ENCODE measurements at places on chromosomes 11 and 22.

DNA sequence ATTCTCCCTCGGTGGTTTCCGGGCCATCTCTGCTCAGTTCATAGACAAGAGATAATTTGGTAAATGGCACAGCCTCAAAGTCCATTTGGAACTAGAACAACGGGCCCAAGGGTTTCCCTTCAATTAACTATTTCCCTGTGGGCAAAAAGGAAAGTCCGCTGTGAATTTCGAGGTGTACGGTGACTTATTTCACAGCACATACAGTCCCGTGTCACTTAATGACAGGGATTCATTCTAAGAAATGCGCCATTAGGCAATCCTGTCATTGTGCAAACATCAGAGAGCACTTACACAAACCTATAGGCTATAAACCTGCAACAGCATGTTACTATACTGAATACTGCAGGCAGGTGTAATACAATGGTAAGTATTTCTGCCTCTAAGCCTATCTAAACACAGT lies 551.6 kb downstream of the OPCML start:
- no peak for DNase-seq

DNA sequence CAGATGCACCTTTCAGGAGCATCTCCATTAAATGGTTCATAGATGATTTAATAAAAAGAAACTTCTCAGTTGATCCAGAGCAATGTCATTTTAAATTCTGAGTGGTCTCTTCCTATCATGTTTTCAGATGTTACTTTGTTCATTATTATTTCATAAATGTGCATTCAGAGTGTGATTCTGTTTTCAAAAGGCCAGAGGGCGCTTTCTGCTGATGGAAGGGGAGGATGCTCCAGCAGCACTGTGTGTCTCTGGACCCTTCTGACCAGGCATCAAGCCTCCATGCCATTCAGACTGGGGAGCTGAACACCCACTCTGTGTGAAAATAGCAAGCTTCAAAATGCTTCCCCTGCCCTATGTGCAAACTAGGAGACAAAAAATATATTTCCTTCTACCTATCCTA lies 23.9 kb upstream of the CRTAM start:
- DNase-seq = no peak

- DNase-seq = no peak
These were observed 103.3 kb downstream of the PDE3B start for GRCh38 chr11:14746857-14747395.

GRCh38 chr22:27173530-27173929 lies 516.1 kb downstream of the MIAT start:
- DNase-seq = no peak

- no peak for DNase-seq
These were observed 132.1 kb upstream of the BLID start for GRCh38 chr11:122248131-122248530.

- DNase-seq = no peak
These were observed 26.4 kb downstream of the OR52K1 start for GRCh38 chr11:4508886-4509285.

DNA sequence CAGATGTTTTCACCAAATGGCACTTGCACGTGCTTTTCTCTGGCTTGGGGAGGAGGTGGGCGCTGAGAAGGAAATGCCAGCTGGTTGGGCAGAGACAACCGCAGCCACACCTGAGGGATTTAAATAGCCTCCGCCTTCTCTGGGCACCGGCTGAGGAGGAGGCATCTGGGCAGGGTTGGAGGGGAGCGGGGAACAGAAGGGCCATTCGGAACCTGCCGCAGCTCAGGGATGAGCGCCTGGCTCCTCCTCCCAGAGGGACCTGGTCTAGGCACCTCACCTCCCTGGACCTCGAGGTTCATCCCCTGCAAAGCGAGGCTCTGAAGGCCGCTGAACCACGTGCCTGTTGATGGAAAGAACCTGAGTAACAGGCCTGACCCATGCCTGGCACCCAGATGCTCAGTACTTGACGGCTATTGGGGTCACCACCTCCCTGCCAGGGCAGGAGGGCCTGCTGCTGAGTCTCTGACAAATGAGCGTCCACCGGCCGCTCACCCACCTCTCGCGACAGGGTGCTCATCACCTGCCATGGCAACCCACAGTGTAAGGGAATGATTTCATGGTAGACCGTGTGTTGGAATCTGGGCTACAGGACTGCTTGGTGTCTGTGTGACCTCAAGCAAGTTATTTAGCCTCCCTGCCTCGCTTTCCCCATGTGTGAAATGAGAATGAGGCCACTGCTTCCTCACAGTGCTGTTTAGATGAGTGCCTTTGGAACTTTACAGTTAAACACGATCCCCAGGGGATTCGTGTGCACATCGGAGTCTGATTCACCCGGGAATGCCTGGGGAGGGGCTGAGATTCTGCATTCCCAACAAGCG lies 2.0 kb upstream of the KDELR3 start:
- DNase-seq = peak; percentile 53

DNA sequence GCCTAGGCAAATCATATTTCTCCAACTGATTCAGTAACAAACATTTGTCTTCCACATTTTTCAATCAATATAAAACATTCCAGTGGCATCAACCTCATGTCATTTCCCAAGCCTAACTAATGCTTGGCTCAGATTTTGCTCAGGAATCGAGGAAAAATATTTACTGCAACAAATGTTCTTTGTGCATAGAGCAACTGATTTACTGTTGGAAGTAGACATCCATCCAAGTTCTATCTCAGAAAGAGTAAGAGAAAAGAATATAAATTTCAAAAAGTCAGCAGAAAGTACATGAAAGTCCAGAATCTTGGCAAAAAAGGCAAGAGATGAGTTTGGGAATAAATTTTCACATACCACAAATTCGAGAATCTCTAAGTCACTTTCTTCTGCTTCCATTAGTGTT lies 2245.0 kb upstream of the RAG2 start:
- no peak for DNase-seq

DNA sequence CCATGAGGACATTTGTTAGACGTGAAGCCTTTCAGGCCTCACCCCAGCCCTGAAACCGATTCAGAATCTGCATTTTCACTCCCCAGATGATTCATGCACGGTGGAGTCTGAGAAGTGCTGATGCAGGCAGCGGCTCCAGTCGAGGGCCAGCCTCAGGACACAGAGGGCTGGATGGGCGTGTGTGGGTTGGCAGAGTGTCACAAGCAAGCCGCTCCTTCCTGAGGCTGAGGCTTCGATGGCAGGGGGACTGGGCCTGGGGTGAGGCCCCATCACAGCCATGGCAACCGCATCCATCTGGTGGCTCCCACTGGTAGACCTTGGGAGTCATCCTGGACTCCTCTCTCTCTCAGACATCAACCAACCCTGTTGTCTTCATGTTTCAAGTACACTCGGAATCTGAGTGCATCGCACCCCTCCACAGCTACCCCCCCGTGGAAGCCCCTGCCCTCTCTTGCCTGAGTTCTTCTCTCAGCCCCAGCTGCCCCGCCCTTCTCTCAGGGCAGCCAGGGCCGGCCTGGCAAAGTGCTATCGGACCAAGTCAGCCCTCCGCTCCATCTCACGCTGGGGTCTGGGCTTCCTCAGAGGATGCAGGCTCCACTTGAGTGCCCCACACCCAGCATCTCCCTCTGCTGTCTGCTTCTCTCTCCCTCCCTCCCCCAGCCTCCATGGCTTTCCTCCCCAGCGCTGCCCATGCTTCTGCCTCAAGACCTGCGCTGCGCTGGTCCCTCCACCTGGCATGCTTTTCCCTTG lies 10.6 kb downstream of the KCNC1 start:
- DNase-seq = no peak

DNA sequence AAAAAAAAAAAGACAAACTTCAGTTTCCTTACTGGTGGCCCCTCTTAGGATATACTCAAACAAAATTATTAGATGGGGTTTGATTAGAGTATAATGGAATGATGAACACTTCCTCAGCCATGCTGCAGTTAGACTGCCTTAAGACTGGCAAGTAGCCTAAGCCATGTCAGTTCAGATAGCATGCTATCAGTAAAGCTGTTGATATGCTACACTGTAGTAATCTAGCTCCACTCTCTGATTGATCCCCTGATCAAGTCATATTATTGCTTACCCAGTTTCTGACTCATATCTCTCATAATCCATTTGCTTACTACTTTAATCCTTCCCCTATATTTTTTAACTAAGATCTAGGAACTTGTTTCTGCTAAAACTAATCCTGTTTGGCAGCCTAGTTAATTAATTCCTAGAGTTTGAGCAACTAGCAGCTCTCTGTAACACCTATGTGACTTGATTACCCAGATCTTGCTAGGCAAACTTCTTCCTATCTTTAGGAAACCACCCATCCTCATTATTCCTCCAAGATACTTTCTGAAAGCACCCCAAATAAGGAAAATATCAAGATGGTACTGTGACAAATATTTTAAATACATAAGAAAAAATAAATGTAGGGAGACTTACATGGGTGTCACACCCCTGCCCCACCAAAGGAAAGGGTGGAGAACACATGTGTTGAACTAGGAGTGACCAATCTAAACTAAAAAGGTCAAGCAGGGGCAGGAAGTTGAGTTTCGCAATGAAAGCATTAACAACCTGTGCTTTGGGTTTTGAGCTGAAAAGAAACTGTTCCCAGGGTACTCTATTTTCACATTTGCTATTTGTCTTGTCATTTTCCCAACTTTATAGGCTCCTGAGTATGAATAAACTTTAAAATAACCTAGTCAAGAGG lies 43.2 kb downstream of the PIK3C2A start:
- no peak for DNase-seq

GRCh38 chr22:19559956-19560355 lies 35.7 kb upstream of the CLDN5 start:
- no peak for DNase-seq

DNA sequence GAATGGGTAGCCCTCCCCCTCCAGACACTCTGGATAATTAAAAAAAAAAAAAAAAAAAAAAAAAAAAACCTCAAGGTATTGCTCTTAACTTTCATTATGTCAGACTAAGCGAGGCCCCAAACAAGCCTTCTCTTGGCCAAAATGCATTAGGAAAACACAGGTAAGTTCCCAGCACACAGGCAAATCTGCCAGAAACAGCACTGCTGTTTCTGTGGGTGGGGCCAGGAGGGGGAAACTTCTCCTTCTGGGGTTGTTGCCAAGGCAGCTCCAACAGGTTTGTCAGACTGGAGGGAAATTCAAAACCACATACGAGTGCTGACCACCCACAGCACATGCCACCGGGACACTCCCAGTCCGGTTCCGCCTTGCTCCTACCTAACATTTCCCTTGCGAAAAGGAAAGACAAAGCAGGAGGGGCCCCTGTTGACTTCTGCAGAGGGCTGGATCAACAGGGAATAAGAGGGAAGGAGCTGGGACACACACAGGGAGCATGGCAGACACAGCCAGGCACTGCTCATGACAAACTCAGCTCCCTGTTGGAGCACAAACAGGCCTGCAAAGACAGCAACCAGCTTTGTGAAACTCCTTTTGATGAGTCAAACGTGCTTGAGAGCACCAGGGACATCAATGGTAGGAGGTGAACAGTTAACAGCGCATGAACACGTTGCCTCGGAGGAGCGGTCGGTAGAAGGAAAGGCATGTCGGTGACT lies 55.0 kb downstream of the MYH9 start:
- DNase-seq = peak; percentile 42

GRCh38 chr22:37137131-37137530 lies 12.6 kb downstream of the IL2RB start:
- DNase-seq = no peak

DNA sequence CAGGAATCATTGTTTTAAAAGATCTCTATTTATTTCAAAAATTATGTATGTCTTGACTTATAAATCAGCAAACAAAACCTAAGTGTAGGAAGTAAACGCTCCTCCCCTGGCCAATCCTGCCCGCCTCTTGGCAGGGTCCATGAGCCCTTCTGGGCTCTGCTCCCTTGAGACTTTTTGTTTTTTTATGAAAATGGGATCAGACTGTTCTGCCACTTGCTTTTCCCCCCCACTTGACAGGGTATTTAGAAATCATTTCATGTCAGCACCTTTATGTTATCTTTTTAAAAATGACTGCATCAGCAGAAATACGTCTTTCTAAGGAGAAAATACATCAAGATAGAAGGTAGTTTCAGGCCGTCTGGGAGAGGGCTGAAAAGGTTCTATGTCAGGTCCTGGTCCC lies 35.6 kb downstream of the FBLN1 start:
- peak; percentile 70 for DNase-seq

GRCh38 chr11:68641880-68642279 lies 42.5 kb upstream of the GAL start:
- DNase-seq = no peak

DNA sequence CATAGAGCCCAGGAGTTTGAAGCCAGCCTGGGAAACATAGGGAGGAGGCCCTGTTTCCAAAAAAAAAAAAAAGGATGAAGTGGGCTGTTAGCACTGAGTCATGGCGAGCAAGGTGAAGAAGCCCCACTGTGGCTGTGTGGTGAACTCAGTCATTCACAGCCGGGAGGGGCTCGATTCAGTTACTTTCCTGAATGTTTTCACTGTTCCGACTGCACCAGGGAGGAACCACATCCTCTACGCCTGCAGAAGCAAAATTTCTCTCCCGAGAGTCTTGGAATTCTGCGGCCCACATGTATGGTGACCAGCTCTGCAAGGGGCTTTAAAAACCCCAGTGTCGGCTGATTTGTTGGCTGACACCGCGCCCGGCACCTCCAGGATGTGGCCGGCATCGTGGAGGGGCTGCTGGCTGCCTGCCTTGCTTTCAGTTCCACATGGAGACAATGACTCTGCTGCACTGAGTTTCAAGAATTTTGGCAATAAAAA lies 27.8 kb upstream of the GRAMD4 start:
- no peak for DNase-seq

- peak; percentile 64 for DNase-seq
These were observed 33.0 kb downstream of the DKK3 start for GRCh38 chr11:11975201-11976092.

- DNase-seq = no peak
These were observed 11.6 kb upstream of the HSPA8 start for GRCh38 chr11:123073343-123074057.

DNA sequence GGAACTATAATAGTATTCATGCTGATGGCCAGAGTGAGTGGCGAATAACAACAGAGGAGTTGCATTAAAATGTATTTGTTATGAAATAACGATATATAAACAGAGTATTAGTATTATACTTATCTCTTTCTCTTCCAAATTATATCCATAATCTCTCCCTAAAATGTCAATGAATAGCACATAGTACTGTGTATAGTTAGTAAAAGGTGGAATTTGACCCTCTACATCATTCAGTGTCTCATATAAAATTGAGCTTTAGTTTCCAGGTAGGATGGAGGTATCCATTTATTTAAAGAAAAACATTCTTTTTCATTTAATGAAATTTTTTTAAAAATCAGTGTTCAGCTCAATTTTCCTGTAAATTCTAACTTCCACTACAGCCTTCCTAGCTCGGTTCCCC lies 34.4 kb upstream of the TECTA start:
- DNase-seq = no peak

GRCh38 chr22:24289114-24289513 lies 18.5 kb downstream of the SPECC1L start:
- DNase-seq = peak; percentile 48

GRCh38 chr11:108729227-108729871 lies 64.5 kb downstream of the DDX10 start:
- no peak for DNase-seq

GRCh38 chr11:126007238-126007637 lies 55.4 kb downstream of the CDON start:
- DNase-seq = no peak

- no peak for DNase-seq
These were observed 213.4 kb upstream of the SYN3 start for GRCh38 chr22:33271390-33272161.

GRCh38 chr11:110984147-110984546 lies 261.4 kb upstream of the POU2AF2 start:
- DNase-seq = no peak

- no peak for DNase-seq
These were observed 13.7 kb downstream of the PEX26 start for GRCh38 chr22:18091478-18091877.

- no peak for DNase-seq
These were observed 52.2 kb downstream of the PRDM10 start for GRCh38 chr11:129950101-129951091.
